ENCODE measurements at places on chromosomes 3 and 15.
A peak's percentile ranks its signal among the peaks of the same experiment; 100 is the strongest.

DNA sequence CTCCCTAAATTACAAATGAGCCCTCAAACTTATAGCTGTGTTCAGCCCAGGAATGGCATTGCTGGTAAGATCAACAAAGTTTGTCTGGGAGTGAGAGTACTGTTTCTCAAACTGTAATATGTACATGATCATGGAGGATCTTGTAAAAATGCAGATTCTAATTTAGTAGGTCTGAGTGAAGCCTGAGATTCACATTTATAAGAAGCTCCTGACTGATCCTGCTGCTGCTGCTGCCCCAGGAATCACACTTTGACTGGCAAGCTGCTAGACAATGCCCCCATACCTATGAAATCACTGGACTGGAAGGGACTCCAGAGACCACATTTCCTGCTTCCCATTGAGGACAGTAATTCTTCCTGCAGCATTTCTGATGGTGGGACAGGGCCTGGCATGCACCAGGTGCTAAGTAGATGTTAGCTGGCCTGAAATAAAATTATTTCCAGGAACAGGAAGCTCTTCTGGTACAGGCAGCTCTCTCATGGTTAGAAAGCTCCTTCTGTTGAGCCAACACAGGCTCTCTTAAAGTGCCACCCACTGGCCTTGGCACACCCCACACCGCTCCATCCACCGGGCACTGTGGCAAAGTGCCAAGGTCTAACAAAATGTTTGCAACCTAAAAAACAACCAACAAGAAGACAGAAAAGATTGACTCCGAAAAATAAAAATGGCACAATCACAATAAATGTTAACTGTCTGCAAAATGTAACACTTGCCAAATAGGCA is 36.7 kb upstream of the ZNF710 start:
- DNase-seq: no peak

- DNase-seq: no peak
Measured at GRCh38 chr3:183631715-183632114, 3.7 kb upstream of the KLHL24 start.

DNA sequence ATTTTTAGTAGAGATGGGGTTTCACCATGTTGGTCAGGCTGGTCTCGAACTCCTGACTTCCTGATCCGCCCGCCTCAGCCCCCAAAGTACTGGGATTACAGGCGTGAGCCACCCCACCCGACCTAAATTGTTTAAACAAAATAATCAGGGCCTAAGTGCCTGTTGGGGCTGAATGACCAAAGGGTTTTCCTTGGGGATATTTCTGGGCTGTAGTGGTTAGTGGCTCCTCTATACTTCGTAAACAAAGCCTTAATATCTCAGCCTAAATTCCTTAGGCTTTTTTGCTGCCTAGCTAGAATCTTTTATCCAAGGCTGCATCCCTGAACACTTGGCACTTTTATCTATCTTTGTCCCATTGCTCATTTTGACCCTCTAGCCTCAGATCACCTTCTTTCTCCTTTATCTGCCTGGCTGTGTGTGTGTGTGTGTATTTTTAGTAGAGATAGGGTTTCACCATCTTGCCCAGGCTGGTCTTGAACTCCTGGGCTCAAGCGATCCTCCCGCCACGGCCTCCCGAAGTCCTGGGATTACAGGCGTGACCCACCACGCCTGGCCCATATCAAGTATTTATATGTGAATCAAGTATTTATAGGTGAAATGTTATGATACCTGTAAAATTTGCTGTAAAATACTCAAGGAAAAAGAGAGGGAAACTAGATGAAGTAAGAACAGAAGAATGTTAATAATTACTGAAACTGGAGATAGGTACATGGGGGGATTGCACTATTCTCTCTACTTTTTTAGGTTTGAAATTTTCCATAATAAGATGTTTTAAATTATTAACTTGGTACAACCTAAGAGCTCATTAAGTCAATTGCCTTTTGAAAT is 1.8 kb downstream of the NUSAP1 start:
- no peak for DNase-seq

GRCh38 chr3:115789481-115789880 is 166.2 kb downstream of the GAP43 start:
- DNase-seq: peak; percentile 24

DNA sequence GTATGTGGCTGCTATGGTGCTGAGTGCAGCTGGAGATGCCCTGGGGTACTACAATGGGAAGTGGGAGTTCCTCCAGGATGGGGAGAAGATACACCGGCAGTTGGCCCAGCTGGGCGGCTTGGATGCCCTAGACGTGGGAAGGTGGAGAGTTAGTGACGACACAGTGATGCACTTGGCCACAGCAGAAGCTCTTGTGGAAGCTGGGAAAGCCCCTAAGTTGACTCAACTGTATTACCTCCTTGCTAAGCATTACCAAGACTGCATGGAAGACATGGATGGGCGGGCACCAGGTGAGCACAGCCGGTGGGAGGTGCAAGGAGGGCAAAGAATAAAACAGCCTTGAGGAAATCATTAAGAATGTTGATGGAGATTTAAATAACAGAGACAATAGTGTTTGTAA is 2.9 kb downstream of the ADPRH start:
- DNase-seq: no peak

DNA sequence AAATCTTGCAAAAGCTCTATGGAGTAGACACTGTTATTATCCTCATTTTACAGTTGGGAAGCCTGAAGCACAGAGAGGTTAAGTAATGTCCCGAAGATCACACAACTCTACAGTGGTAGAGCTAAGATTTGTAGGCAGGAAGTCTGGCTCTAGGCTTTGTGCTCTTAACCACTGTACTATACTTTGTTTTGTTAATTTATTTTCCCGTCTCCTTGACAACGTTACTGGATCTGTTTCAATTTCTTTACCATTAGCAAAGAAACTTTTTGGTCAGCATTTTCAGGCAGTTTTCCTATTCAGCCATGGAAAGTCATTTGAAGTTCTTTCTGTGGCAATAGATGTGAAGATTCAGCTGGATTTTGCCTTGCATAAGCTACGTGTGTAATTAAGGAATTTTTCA is 51.7 kb downstream of the OTOL1 start:
- no peak for DNase-seq

GRCh38 chr3:113219605-113220300 is 8.4 kb downstream of the BOC start:
- DNase-seq: no peak

DNA sequence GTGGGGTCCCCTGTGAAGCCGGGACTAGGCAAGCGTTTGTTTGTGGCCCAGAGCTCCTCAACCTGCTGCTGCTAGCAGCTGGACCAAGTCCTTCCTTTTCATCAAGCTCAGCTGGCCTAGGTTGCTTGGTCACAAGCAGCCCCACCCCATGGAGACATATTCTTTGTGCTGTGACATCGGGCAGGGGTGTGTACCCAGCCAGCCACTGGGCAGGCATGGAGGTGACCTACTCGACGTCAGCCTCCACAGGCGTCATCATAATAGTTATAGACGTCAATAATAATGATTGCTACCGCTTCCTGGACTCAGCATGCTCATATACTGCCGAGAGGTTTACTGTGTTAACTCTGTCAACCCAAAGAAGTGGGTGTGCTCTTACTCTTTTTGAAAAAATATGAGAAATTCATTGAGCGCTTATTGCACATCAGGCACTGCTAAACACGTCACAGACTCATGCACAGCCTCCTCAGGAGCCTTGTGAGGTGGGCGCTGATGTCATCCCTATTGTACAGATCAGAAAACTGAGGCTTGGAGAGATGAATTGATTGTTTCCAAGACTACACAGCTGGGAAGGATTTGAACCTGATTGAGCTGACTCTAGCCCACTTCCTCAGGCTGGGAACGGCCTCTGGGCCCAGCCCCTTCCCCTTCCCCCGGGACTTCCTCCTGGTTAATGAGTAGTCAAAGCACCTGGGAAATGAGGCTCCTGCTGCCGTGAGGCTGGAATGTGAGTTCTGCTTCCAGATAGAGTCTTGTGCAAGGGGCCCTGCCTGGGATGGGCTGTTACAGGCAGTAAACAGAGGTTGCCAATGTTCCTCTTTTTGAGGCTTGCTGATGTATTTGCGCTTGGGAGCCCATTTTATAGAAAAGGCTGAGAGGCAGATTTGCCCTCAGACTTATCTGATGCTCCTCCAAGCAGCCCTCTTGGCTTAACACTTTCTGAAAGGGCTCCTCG is 16.2 kb downstream of the SLC6A6 start:
- DNase-seq: no peak

GRCh38 chr15:94677202-94677790 is 445.9 kb downstream of the MCTP2 start:
- no peak for DNase-seq

- DNase-seq: peak; percentile 76
Measured at GRCh38 chr3:128282380-128283196, 129.3 kb downstream of the EEFSEC start.

GRCh38 chr3:129026728-129027543 is 25.8 kb downstream of the EFCC1 start:
- peak; percentile 88 for DNase-seq

DNA sequence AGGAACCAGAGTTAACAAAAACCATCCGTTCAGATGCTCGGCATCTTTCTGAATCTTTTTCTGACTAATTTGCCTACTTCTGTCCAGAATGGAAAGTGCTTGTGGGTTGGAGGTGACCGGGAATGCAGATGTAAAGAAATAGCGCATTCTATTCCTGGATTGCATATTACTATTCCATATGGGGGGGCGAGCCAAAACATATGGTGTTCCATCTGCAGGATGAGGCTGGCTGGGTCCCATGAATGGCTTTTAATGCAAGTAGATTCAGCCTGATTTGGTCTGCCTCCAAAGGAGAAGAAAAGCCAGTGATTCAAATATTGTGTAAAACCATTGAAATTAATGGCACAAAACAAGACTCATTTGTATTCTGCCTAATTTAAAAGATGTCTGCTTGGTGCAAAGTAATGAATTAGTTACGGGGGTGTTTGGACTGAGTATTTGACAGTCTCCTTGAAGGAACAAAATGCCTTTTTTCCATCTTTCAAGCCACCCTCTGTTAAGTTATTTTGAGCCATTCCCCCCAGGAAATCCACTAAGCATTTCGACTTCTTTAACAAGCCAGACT is 99.0 kb downstream of the ST8SIA2 start:
- DNase-seq: no peak

- no peak for DNase-seq
Measured at GRCh38 chr3:189457201-189457607, 174.0 kb upstream of the TP63 start.

Measured in EH (cell line).